H9 (cell line): ENCODE measurements at places on chromosomes 11 and 22. TPM values are rescaled to one million over a fixed set of nuclear protein-coding genes. Genes with fewer than 3 reads are reported as not detected.

The APOBEC3G gene
- 1.6 and 2.4 TPM in 2 replicates for total RNA-seq

The GPR83 gene
- 0.15 TPM in 1 of 2 replicates, not detected in the other for total RNA-seq

The MRGPRX2 gene
- not detected in 2 replicates for total RNA-seq

The ARHGAP20 gene
- total RNA-seq = 0.04 and 0.09 TPM in 2 replicates

The ASPHD2 gene
- 7.1 and 8.5 TPM in 2 replicates for total RNA-seq

The SOX10 gene
- total RNA-seq = 2.1 and 2.4 TPM in 2 replicates

The AQP11 gene
- 0.72 and 1.1 TPM in 2 replicates for total RNA-seq

The GALNT18 gene
- 1.5 and 1.7 TPM in 2 replicates for total RNA-seq

The OR5B21 gene
- not detected in 2 replicates for total RNA-seq

The CLP1 gene
- total RNA-seq = 35.5 and 37.4 TPM in 2 replicates

The NEU3 gene
- 15.9 and 16.2 TPM in 2 replicates for total RNA-seq

The PLAAT3 gene
- total RNA-seq = 188 and 198 TPM in 2 replicates

The DGAT2 gene
- total RNA-seq = 2.6 and 2.8 TPM in 2 replicates

The SLC17A6 gene
- total RNA-seq = not detected in 2 replicates

The TRIM66 gene
- total RNA-seq = 2.0 and 2.1 TPM in 2 replicates

The LAMTOR1 gene
- 96.2 and 96.3 TPM in 2 replicates for total RNA-seq

The CHKB gene
- total RNA-seq = 64.1 and 64.9 TPM in 2 replicates

The NECTIN1 gene
- total RNA-seq = 113 and 121 TPM in 2 replicates

The NADSYN1 gene
- 42.0 and 44.2 TPM in 2 replicates for total RNA-seq

The OPCML gene
- 0.46 and 0.94 TPM in 2 replicates for total RNA-seq

The NRGN gene
- total RNA-seq = 6.4 and 7.0 TPM in 2 replicates

The SAC3D1 gene
- 20.7 and 21.9 TPM in 2 replicates for total RNA-seq

The GAS2L1 gene
- total RNA-seq = 8.0 and 8.1 TPM in 2 replicates

The IL17REL gene
- 0.11 and 0.20 TPM in 2 replicates for total RNA-seq

The MYBPC3 gene
- total RNA-seq = not detected in 2 replicates

The IRAG1 gene
- total RNA-seq = 2.4 and 3.3 TPM in 2 replicates

The JAML gene
- total RNA-seq = 0.35 and 0.48 TPM in 2 replicates

The NTM gene
- 9.9 and 13.8 TPM in 2 replicates for total RNA-seq

The OR52N5 gene
- total RNA-seq = not detected in 2 replicates

The PGA5 gene
- total RNA-seq = 0.33 TPM in 1 of 2 replicates, not detected in the other

The GNAZ gene
- total RNA-seq = 5.0 and 5.2 TPM in 2 replicates

The CASP12 gene
- total RNA-seq = not detected in 2 replicates

The FANCF gene
- total RNA-seq = 15.3 and 17.8 TPM in 2 replicates

The WBP2NL gene
- 0.22 TPM in 1 of 2 replicates, not detected in the other for total RNA-seq

The CCDC73 gene
- total RNA-seq = 0.04 TPM in 1 of 2 replicates, not detected in the other

The MUC5AC gene
- total RNA-seq = not detected in 2 replicates

The SAA1 gene
- total RNA-seq = not detected in 2 replicates

The ZNF215 gene
- 18.0 and 18.2 TPM in 2 replicates for total RNA-seq

The OR10A2 gene
- total RNA-seq = not detected in 2 replicates

The DEUP1 gene
- total RNA-seq = 0.22 TPM in 1 of 2 replicates, not detected in the other

The LDLRAD3 gene
- total RNA-seq = 11.5 and 12.1 TPM in 2 replicates

The TENM4 gene
- total RNA-seq = 4.3 and 4.6 TPM in 2 replicates

The SIK3 gene
- total RNA-seq = 31.4 and 35.5 TPM in 2 replicates

The MS4A14 gene
- total RNA-seq = not detected in 2 replicates

The GTSE1 gene
- total RNA-seq = 40.6 and 42.6 TPM in 2 replicates

The MS4A10 gene
- total RNA-seq = not detected in 2 replicates

The HEPN1 gene
- total RNA-seq = not detected in 2 replicates

The TRPT1 gene
- total RNA-seq = 31.5 and 33.6 TPM in 2 replicates

The GAL3ST3 gene
- 17.2 and 19.8 TPM in 2 replicates for total RNA-seq

The HTR3B gene
- not detected in 2 replicates for total RNA-seq

The MMP8 gene
- not detected in 2 replicates for total RNA-seq

The TMEM126B gene
- 72.8 and 74.0 TPM in 2 replicates for total RNA-seq

The C1QTNF4 gene
- 5.7 and 8.7 TPM in 2 replicates for total RNA-seq

The IGLL1 gene
- total RNA-seq = not detected in 2 replicates

The YPEL4 gene
- total RNA-seq = 0.13 TPM in 1 of 2 replicates, not detected in the other

The OMP gene
- 0.86 TPM in 1 of 2 replicates, not detected in the other for total RNA-seq
